EL (cell line): ENCODE measurements at places on chromosomes 5 and 9.

- DNase-seq, result no peak
Observed at GRCh38 chr9:14095277-14095676, 218.7 kb downstream of the NFIB start.

DNA sequence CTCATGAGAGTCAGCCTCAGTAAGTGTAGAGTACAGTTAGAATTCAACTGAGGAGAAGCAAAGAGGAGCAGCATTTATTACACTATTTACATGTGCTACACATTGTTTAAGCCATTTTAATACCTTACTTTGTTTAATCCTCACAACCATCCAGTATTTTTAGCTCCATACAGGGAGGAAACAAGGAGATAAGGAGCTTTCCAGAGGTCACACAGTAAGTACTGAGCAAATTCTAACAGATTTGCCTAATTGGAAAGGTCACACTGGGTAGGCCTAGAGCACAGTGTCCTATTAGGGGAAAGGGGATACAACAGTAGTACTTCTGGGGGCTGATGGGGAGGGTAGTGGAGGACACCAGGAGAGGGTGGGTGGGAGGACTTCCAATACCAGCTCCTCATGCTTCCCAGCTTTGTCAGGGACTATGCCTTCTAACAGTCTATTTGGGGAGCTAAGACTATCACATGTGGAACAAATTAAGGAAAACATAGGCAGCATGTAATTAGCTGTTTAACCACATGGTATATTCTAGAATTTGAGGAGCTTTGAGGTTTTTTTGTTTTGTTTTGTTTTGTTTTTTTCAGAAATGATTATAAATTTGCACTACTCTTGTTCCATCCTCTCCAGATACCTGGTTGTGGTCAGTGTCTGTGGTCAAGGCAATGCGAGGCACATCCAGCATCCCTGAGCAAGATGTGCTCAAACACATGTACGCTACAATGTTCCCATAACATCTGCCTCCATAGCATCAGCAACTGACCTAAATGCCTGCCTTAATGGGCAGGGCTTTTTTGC is 96.0 kb upstream of the SLC12A2 start:
- peak; percentile 12 for DNase-seq

- DNase-seq, result no peak
Observed at GRCh38 chr9:137487454-137488326, 28.6 kb upstream of the NSMF start.

DNA sequence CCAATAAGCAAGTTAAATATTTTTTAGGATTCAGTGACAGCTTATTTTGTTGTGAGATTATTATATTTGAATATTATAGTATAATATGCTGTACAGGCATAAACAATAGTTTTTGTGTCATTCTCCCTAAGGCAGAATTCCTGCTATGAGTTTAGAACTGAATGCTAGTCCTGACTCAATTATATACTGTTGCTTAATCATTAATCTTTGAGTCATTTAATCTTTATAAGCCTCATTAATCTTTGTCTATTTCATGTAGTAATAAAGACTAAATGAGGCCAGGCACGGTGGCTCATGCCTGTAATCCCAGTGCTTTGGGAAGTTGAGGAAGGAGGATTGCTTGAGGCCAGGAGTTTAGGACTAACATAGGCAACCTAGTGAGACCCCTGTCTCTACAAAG is 3.6 kb upstream of the DCP2 start:
- DNase-seq, result no peak
